ENCODE measurements at places on chromosomes 4 and X.

GRCh38 chr4:140052050-140052449 is 101.9 kb downstream of the MAML3 start:
- peak; percentile 64 for DNase-seq

- DNase-seq, result no peak
Measured at GRCh38 chr4:86122404-86122803, 237.4 kb downstream of the MAPK10 start.

- no peak for DNase-seq
Measured at GRCh38 chrX:101263766-101264165, 27.4 kb downstream of the TAF7L start.

- no peak for DNase-seq
Measured at GRCh38 chrX:134688839-134689238, 30.6 kb upstream of the PLAC1 start.

DNA sequence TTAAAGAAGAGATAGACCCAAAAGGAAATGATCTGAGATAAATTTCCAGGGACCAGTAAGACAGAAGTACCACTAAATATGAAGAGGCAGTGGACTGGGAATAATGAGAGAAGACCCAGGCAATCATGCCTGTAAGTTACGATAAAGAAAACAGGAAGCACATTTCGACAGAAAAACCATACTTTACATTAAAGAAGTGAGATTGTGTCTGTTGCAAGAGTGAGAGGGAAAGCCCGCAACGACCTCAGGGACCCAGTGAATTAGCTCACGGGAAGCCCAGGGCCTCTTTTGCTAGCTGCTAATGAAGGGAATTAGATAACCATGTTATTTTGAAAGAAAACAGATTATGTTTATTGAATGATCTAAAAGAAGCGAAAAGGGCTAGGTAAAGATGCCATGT is 28.9 kb upstream of the ACSL1 start:
- no peak for DNase-seq
